Esophagus mucosa (tissue), 1 donor: ENCODE measurements at places on chromosomes 4 and X.

DNA sequence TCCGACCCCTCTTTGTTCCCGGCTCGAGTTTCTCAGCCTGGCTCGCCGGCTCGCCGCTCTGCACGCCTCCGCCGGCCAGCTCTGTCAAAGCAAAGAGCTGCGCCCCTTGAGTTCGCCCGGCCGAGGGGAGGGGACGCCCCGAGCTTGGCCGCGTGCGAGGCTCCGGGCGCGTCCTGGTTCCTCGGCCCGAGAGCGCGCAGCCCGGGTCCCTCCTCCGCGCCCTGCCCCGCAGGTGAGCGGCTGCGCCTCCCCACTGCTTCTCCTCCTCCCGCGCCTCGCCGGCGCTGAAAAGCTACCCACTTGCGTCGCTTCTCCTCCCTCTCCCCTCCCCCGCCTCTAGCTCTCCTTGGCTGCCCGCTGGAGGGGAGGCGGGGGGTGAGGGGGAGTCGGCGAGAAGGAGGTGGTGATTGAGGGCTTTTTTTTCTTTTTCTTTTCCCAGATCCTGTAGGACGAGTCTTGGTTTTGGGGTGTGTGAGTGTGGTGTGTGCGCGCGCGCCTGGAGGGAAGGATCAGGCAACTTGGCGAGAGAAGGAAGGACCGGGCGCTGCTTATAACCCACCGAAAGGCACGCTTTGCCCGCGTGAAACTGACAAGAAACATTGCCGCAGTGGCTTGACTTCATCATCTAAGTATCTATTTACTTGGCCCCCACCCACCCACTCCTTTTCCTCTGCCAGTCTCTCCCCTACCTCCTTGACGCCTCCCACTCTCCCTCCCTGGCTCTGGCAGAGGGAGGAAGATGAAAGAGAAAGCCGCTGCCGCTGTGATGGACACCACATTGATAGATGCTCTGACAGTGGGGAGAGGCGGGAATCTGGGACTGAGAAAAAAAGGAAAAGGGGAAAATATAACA lies at the start of gene LEF1:
Gene LEF1 (minus strand): TSS at position 262 of the 853 bp plus-strand sequence. CDS start 1,165 bp downstream, outside the sequence.
- peak; percentile 74 for ATAC-seq

DNA sequence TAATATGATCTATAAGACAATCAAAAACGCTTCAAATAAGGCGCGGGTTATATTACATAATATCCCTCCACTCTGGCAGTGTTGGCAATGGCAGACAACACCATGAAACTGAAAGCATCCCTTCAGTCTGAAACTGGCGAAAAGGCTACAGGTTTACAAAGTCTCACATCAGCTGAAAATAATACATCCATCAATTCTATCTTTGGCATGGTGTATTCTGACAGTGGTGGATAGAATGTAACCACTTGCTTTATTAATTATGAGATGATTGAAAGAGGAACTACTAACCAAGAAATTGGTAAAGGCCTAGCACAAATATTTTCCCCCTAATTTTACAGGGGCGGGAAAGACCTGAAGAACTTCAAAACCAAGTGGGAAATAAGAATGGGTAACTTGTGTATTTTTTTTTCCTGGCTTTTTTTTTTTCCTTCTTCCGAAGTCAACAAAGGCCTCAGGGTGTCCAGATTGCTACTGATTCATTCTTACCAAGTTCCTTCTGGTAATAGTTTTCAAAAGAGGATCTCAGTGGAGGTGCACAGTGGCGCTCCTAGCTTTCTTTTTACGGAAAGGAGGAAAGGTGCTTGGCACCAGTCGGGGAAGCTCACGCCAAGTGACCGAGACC lies 728 bp downstream of the UBA6 start:
- ATAC-seq = peak; percentile 29

DNA sequence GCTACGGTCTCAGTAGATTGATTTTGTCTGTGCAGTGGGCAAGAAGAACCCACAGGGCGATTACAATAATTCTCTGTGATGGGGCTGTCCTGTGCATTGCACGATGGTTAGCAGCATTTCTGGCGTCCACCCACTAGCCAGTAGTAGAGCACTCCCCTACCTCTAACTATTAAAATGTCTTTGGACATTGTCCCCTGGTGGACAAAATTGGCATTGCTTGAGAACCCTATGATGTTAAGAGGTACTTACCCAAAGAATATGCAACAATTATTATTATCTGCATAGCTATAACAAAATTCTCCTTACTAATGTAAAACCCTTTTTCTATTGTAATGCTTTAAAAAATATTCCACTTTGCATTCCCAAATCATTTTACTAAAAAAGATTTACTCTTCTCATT lies 109.5 kb upstream of the VCX3A start:
- no peak for ATAC-seq

DNA sequence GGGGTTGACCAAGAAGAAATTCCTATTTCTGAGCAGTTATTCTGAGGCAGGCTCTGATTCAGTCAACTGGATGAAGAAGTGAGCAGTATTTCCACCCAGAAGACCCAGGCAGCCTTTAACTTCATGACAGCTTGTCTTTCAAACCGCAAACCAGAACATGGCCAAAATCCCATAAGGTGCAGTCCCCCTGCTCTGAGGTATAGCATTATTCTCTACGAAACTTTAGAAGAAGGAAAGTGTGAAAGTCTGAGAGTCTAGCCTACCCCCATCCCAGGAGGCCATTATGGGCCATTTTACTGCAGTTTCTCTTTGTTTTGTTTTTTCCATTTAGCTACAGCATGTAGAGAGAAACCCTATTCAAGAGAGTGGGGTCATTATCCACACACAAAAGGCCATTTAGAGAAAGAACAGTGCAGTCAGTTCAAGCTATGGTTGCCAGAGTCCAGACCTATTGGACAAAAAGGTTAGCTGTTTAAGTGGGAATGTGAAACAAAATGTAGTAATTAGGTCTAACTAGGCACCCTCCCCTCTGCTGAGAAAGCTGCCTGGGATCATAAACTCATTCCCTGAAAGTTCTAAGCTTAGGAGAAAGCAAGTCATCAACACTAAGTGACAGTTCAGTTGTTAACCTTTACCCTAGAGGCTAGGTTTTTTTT lies 52.1 kb upstream of the RASGEF1B start:
- ATAC-seq = no peak

DNA sequence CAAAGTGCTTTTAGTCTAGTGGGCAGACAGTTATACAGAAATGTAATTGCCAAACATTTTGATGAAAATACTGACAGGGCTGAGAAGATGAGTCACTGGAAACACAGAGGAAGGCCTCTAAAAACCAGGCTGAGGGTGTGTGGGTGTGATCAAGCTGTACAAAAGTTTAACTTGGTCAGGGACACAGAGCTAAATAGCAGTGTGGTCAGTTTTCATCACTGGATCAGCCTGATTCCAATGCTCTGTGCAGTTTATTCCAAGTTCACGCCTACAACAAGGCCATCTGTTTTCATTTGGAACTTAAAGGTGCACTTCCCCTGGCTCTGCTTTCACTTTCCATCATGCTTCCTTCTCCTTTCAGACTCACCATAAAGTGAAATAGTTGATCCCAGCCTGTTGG lies 10.6 kb downstream of the CENPVL3 start:
- no peak for ATAC-seq

- ATAC-seq = no peak
Measured at GRCh38 chr4:8599657-8600056, 7.1 kb downstream of the CPZ start.

DNA sequence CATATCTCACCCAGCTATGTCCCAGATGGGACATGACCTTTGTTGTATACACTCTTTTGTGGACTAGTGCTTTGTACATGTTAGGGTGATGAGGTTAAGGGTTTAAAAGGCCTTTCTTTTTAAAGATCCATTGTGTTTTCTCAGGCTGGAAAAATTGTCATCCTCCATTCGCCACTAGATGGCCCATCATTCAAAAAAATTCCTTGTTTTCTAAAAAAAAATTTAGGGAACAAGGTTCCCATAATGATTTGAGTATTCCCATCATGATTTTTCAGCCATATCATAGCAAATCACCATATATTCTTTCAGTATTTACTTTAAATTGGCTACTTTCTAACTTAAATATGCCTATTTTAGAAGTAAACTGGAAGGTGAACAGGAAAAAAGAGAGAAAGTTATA lies 91.9 kb upstream of the TMEM164 start:
- ATAC-seq = no peak

DNA sequence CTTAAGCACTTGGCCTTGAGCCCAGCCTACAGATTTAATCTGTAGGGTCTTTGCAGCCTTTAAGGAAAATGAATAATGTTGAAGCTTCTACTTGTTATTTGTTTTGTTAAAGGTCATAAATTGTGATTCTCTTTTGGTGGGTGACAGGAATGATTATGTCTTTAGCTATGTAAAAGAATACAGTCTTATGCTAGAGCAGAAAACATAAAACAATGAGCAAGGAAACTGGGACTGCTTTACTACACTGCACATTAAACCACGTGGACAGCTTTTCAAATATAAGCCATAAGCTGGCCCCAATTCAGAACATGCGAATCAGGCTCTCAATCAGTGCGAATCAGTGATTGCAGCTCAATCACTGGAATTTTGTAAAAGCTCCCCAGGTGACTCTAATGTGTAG lies 40.9 kb upstream of the TBC1D19 start:
- no peak for ATAC-seq

DNA sequence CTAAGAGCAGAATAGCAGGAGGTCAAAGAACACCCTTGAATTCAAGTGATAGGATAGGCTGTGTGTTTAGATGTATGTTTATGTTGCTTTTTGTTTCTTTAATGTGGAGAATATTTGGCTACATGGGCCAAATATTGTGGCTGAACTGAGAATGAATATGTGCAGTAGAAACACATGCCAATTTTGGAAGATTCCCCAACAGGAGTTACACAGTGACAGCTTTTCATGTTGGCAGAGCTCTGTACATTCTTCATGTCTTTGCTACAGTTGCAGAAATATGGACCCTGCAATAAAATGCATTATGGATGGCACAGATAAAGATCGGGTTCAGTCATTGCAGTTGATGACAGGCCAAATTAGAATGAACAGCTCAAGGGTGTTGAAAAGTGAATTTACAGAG lies 82.8 kb upstream of the SLC4A4 start:
- ATAC-seq = no peak

- ATAC-seq = no peak
Measured at GRCh38 chrX:41952102-41952501, 28.7 kb upstream of the CASK start.

- no peak for ATAC-seq
Measured at GRCh38 chr4:5962416-5962815, 55.8 kb downstream of the C4orf50 start.

DNA sequence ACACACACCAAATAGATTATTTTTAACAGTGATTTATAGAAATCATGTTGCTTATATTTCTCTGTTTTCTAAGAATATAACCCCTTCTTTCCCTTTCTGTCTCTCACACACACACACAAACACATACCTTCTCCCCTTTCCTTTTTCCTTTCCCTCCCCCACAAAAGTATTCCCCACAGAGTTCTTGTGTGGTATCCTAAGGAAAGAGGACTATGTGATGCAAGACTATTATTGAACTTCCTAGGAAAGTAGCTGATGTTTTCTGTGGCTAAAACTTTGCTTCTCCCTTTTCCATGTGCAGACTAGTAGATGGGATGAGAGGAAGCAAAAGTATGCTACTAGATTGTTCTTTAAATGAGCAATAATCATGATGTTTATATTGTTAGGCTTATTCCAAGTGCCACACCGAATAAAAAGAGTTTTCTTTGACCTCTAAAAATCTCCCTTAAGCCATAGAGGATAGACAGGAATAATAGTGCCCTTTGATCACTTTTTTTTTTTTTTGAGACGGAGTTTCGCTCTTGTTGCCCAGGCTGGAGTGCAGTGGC lies 38.7 kb downstream of the CPEB2 start:
- ATAC-seq = no peak

- peak; percentile 83 for ATAC-seq
Measured at GRCh38 chrX:151754047-151754429, 19.5 kb downstream of the CNGA2 start.

DNA sequence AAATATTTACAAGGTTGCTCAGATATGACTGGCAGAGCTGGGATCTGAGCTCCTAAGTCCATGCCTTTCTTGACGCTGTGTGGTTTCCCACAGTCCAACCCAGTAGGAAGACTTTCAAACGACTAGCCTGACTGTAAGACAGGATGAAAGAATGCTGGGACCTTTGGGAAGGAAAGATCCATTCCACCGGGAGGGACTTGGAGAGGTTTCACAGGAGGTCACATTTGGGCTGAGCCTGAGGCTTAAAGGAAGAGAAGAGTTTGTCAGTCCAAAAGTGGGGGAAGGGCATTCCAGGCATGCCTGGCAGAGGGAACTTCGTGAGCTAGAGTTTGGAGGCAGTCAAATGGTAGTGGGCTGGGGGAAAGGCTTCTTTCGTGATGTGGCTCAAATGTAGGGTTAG lies 1.5 kb downstream of the STARD8 start:
- no peak for ATAC-seq

DNA sequence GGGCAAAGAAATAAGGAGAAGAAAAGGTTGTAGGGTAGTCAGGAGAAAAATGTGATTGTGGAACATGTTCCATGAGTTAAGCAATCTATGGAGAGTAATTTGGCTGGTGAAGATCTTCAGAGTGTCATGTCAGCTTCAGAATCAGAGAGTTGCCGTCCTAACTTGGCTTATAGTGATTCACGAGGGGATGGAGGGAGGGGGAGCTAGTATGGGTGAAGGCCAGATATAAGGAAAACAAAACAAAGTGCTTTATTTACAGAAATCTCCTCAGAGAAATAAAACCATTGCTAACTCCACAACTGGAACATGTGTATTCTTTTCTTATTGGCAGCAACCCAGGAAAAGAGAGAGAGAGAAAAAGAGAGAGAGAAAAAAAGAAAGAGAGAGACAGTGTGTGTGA lies 256.5 kb upstream of the NRK start:
- ATAC-seq = no peak

GRCh38 chr4:87209182-87209581 lies 11.2 kb downstream of the KLHL8 start:
- no peak for ATAC-seq

DNA sequence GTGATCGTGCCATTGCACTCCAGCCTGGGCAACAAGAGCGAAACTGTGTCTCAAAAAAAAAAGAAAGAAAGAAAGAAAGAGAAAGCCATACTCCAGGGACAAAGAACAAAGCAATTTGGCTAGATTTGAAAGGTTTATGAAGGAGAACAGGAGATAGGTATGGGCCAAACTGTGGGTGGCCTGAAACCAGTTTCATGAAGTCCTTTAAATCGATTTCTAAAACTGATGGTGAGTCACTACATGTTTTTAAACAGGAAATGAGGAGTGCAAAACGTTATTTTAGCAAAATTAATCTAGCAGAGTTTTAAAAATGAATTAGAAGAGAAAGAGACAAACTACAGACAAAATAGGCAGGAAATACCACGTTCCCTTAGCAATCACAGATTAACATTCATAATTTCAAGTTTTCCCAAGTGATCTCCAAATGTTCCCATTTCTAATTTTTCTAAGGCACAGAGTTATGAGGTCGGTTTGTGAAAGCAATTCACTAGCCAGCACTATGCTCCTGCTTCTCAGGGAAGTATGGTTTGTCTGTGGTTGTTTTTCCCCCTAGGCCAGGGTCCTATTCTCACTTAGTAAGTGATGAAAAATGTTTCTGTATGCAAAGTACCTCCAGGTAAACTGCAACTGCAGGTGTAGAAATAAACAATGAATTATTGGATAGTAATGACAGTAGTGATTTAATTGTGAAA lies 190.6 kb downstream of the PPP3CA start:
- ATAC-seq = no peak

DNA sequence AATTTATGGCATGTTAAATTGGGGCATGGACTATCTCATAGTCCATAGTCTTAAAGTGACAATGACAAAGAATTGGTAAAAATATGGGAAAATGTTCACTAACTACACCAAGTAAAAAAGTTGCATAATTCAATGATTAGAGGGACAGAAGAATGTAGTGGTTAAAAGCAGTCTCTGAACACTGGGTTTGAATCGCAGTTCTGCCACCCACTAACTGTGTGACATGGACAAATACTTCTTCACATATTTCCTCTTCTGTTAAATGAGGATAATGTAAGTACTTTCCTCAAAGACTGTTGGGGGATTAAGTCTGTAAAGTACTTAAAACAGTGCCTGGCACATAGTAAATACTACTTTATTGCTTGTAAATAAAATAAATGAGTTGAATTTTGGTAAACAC lies 15.3 kb downstream of the COQ2 start:
- ATAC-seq = no peak
